Effector CD8-positive, alpha-beta T cell (primary cell): ENCODE measurements at places on chromosomes 3 and 15.

- DNase-seq: no peak
Measured at GRCh38 chr15:51505251-51505650, 117.3 kb downstream of the DMXL2 start.

GRCh38 chr15:26438718-26439117, 334.1 kb downstream of the GABRB3 start:
- no peak for DNase-seq

DNA sequence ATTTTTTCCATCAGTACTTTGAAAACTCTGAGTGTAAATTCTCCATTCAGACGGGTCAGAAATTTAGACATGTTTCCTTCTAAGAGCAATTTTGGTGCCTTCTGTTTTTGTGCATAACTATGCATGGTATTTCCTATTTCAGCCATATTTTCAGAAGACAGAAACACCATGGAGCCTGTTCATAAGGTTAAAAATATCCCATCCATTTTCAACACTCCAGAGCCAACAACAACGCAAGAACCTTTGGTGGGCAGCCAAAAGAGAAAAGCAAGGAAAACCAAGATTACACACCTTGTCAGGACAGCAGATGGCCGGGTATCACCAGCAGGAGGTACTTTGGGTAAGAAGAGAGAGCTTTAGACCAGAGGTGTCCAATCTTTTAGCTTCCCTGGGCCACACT, 275.6 kb downstream of the BBX start:
- DNase-seq: no peak

DNA sequence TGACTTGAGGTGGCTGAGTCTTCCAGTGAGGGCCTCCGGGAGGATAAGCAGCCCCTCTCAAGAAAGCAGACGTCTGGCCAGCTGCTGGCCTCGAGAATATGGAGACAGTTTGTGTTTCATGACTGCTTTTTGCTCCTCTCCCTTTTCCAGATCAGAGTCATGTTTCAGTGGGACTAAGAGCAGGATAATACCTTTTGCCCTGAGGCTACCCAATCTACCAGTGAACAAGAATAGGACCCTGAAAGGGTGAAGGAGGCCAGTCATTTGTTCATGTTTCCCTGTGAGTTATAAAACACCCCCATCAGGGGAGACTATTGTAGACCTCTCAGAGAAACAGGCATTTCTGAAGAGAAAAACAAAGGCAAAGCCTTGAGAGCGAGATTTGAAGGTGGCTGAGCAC, 137.4 kb downstream of the RYR3 start:
- DNase-seq: no peak

DNA sequence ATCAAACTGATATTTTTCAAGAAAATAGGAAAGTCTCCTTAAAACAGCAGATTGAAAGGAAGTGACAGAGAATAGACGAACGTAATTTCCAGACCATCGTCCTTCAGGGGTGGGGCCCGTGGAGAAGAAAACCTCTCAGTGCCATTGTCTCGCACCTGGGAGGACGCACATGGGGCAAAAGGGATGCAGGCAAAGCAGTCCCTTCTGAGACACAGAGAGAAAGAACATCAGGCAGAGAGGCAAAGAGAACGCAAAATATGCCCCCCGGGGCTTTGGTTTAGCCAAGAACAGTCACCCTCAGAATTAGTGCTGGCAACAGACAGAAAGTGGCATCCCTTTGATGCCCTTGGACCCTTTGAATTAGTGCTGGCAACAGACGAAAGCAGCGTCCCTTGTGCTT, 37.0 kb downstream of the MUC20 start:
- no peak for DNase-seq

GRCh38 chr3:112606098-112606497, 34.8 kb downstream of the CCDC80 start:
- DNase-seq: no peak

DNA sequence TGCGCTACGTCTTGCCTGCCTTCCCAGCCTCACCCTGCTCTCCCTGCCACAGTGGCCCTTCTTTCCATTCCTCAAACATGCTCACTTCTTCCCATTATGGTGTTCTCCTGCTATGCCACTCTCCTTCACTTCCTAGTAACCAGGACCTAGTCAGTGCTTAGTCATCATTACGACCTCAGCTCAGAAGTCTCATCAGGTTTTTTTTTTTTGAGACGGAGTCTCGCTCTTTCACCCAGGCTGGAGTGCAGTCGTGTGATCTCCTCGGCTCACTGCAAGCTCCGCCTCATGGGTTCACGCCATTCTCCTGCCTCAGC, 149.5 kb downstream of the GREM1 start:
- no peak for DNase-seq

DNA sequence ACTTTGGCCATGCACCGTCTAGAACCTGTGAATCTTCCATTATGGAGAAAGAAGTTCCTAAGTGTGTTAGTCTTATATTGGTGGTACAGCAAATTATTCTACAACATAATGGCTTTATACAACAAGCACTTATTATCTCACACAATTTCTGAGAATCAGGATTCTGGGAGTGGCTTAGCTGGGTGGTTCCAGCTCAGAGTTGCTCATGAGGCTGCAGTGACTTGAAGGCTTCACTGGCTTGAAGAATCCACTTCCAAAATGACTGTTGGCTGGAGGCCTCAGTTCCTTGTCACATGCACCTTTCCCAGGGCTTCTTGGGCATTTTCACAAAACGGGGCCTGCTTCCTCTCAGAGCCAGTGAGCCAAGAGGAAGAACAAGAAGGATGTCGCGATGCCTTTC, 82.3 kb upstream of the RNF7 start:
- no peak for DNase-seq

GRCh38 chr15:68375191-68375631, 56.8 kb downstream of the ITGA11 start:
- DNase-seq: no peak

GRCh38 chr3:28000608-28001007, 240.8 kb upstream of the CMC1 start:
- DNase-seq: no peak

- DNase-seq: no peak
Measured at GRCh38 chr3:152197451-152197850, 71.3 kb upstream of the MBNL1 start.

GRCh38 chr15:65285291-65286068, 1.2 kb downstream of the PARP16 start:
- DNase-seq: no peak

GRCh38 chr15:54014067-54014655, 35.9 kb downstream of the UNC13C start:
- DNase-seq: no peak

- no peak for DNase-seq
Measured at GRCh38 chr3:30102356-30102755, 504.0 kb upstream of the TGFBR2 start.

- DNase-seq: no peak
Measured at GRCh38 chr15:42034628-42035434, 14.0 kb upstream of the PLA2G4E start.

- no peak for DNase-seq
Measured at GRCh38 chr15:42775416-42775815, 38.5 kb upstream of the CDAN1 start.

- DNase-seq: no peak
Measured at GRCh38 chr15:96363707-96364106, 33.2 kb downstream of the NR2F2 start.

DNA sequence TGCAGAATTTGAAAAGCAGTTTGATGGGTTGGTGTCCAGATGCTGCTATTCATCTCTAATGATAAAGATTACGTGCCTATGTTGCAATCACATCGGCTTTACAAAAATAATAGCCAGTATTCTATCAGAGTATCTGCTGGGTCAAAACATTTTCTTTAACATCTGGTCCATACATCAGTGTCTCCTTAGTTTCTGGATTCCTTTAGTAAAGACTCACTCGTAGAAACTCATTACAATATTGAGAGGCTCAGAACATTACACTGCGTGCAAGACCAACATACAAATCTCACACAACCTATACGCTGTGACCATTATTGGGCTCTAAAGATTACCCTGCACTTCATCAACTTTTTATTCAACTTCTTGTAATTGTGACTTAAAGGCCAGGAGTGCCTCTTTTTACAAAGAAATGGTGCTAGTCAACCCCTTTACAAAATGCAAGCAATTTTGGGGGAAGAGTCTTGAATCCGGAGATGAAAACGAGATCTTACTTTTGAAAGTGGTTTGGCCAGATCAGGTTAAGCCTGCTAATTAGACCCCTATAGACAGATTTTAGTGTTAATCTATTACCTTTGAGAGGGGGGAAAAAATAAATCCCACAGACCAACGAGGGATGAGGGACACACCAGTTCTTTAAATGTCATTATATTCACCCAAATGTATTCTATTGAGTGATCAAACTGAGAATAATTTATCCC, 2.9 kb downstream of the TRA2B start:
- no peak for DNase-seq

DNA sequence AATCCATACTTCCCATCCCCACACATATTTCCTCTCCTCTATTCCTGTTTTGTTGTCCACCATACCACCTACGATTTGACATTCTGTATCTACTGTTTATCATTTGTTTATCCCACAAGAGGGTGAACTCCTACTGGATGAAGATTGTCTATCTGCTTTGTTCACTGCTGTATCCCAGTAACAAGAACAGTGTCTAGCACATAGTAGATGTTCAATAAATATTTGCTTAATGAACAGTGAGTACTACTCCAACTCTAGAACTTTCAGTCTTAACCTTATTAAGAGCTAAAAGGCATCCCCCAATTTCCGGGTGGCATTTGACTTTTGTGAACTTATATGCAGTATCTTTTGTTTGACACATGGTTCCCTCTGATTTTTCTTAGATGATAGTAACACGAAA, 1.3 kb downstream of the PYGO1 start:
- DNase-seq: no peak

DNA sequence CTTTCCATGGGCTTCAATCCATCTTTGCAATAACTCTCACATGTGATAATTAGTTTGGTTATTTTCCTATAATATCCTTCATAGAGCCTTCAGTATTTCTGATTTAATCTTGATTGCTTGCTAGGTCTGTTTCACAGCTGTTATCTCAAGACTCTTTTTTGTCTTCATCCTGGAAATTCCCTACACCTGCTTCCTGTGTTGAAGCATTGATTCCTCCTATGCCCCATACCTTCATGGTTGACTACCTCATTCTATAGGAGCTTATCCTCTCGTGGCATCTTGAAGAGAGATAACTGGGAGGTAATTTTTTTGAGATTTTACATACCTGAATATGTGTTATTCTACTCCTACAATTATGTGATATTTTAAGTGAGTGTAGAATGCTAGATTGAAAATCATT, 26.7 kb downstream of the PIK3CA start:
- no peak for DNase-seq

DNA sequence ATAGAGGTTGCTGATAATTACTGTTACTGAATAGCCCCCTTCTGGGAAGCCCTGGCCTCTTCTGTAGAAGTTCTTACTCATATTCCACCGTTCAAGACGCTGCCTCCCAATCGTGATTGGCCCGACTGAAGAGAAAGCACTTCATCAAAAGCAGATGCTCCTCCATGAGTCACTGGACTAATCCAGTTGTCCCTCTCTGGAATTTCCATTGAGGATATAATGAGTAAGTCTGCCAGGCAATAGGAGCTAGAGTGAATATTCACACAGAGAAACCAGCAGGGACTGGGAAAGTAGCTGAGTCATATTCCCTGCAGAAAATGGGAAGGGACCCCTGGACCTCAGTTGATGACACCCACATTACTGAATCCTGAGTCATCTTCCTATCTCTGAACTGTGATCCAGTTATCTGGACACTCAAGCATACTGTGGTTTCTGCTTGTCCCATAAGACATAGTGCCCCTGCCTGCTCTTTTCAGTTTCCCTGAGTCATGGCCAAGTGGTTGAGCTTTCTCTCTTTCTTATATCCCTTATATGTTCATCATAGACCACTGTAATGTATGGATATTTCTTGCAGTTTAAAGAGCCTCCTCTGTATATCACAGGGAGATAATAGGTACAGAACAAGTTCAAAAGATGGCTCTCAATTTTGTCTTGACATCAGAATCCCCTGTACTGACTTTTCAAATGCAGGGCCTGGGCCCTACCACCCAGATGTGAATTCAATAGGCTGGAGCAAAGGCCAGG, 151.2 kb upstream of the CDIN1 start:
- DNase-seq: no peak

DNA sequence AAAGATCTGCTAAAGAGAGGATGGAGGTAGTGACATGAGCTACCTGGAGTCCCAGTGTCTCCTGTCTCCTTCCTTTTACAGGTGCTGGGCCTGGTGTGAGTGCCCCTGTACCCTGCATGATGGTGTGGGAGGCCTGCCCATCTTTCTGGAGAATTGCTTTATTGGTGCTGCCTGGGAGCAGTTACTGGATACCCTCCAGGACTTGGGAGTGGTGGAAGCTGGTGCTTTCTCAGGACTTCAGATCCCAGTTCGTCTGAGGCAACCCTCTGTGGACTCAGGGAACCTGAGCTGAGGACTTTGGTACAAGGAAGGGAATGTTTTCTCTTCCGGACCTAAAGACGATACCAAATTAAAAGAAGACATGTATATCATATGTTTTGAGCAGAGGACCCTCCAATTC, 18.3 kb upstream of the NUDT16 start:
- no peak for DNase-seq

GRCh38 chr15:49116108-49116857, 39.1 kb downstream of the COPS2 start:
- DNase-seq: no peak

DNA sequence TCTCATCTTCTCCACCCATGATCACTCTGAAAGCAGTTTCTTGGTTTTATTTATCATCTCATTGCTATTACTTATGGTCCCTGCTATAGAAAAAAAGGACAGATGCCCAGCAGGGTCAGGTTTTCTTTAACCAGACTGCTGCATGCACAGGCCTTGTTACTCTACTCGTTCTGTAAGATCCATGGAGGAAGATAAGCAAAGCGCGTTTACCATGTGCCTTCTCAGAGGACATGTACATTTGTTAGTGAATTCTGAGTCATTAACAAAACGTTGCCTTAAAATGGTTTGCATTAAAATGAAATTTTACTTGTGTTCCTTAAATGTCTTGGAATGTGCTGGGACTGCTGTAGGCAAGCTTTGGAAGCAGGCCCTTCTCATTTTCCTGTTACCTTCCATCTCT, 657.3 kb upstream of the KCNMB2 start:
- DNase-seq: no peak

- no peak for DNase-seq
Measured at GRCh38 chr15:69712991-69713390, 260.4 kb downstream of the RPLP1 start.

DNA sequence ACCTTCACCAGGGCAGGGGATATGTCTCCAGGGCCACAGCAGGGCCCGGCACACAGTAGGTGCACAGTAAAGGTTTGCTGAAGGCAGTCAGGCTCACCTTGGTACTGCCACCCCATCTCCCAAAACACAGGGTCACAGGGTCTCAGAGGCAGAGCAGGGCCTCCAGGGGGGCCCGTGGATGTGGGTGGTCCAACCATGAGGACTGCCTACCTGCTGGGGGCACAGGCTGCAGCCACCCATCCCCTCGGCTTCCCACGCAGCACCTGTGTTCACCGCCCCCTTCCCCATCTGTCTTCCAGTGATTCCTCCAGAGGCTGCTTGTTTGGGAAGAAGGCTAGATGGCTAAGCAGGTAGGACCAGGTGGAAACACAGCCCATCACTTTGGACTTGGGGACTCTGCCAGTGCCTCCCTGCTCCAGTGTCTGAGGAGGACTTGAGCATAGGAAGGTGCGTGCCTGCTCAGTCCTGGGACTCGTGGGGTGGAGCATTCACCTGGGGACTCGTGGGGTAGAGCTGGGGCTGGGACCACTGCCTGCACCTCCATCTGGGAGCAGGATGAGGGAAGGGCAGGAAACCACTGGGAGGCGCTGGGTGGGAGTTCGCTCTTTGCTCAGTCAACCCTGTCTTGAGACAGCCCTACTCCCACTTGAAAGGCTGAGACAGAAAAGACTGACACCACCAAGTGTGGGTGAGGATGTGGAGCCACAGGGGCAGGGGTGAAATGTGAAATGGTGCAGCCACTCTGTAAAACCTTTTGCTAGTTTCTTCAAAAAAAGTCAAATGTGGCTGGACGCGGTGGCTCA, 18.8 kb upstream of the PLXND1 start:
- DNase-seq: no peak
